ENCODE measurements at places on chromosomes 1 and 21. TPM values are rescaled to one million over a fixed set of nuclear protein-coding genes. Genes with fewer than 3 reads are reported as not detected.

DNA sequence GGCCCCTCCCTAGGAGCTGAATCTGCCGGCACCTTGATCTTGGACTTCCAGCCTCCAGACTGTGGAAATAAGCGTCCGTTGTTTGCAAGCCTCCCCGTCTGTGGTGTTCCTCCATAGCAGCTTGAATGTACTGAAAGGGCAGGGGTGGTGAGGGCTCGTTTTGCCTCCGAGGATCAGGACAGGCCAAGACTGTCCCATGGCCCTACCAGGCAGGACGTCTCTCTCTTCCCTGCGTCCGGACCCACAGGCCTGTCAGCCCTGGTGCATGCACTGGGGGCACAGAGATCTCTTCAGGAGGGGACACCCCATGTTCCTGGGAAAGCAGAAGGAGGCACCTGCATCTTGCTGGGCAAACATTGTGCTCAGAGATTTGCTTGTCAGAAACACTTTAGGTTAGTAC, 156.3 kb upstream of the C1orf174 start:
- DNase-seq = no peak

GRCh38 chr1:178371933-178372388, 124.8 kb downstream of the CLEC20A start:
- DNase-seq = no peak

KCNK2 gene
- total RNA-seq = 0.90 TPM

IL12RB2 gene
- total RNA-seq = not detected

- no peak for DNase-seq
Measured at GRCh38 chr1:231600458-231600976, 26.1 kb upstream of the DISC1 start.

- no peak for DNase-seq
Measured at GRCh38 chr1:152220166-152221163, 3.5 kb downstream of the HRNR start.

SPATA17 gene
- total RNA-seq = 8.9 TPM

- DNase-seq = no peak
Measured at GRCh38 chr1:85343213-85343611, 66.8 kb upstream of the BCL10 start.

LENEP gene
- total RNA-seq = 1.2 TPM

LUZP1 gene
- total RNA-seq = 35.0 TPM

DNA sequence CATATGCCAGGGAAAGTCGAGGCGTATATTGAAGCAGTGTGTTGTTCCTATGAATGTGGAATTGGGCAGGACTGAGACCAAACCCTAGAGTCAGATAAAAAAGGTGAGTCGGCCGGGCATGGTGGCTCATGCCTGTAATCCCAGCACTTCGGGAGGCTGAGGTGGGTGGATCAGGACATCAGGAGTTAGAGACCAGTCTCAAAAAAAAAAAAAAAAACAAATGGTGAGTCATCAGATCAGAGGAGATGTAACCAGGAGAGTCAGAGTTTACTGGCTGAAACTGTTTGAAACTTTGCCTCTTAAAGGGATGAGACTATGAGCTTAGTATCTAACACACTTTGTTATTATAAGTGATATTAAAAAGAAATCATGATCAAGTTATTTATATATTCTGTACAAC, 26.4 kb upstream of the SYCP1 start:
- DNase-seq = no peak

HES2 gene
- 2.1 TPM for total RNA-seq

B3GALT2 gene
- not detected for total RNA-seq

ZNF644 gene
- 37.9 TPM for total RNA-seq

RCAN3 gene
- total RNA-seq = 27.4 TPM

GRCh38 chr21:43814215-43815106, 25.1 kb downstream of the RRP1 start:
- no peak for DNase-seq

DNA sequence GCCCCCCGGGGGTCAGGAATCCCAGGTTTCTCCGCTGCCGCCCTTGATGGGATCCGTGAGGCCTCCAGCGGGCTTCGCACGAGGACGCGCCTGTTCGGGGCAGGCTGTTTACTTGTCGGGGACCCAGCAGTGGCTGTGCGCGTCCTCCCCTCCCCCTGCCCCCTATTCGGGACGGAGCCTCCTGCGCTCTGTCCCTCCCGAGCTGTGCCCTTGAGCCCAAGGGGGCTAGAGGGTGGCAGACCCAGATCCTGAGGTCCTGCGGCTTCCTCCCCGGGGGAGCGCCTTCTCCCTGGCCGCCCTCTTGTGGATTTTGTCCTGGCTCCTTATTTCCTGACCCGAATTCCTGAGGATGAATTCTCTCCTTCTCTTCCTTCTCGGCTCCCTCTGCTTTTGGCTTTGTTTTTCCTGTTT, 38.4 kb downstream of the PIK3CD start:
- DNase-seq = no peak

DNA sequence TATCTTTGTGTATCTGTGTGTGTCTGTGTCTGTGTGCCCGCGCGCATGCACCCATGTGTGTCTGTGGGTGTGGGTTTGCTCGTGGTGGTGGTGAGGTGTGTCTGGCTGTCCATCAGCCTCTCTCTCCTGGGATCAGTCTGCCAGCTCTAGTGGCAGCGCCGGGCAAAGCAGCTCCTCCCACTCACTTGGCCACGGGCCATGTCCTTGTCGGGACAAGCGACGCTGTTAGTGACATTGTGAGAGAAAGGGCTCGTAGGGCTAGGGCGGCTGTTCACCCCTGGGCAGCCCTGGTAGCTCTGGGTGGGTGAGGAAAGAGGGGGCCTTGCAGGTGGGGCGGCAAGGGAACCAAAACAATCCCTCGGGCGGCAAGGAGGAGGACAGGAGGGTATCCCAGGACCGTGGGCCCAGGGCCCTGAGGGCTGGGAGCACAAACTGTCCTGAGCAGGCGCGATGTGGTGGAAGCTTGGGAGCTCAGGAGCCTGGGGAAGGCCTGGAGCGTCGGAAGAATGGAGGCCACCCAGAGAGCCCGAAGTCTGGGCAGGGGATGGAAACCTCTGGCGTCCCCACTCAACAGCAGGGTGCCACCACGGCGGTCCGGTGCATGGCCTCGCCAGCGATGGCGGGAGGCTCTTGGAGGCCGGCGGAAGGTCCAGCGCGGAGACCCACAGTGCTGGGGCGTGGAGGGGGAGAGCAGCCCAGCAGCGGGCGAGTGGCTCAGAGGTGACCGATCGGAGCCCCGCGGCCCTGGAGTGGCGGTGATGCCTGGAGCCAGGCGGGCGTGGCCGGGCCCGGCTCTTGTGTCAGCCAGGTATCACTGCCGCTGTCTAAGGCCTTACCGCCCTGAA, 140.5 kb downstream of the LIPI start:
- no peak for DNase-seq

GRCh38 chr1:46220808-46221207, 17.7 kb downstream of the LURAP1 start:
- DNase-seq = no peak

All from PC-9 (cell line).